ENCODE measurements at places on chromosomes 4 and X.
A peak's percentile ranks its signal among the peaks of the same experiment; 100 is the strongest.

DNA sequence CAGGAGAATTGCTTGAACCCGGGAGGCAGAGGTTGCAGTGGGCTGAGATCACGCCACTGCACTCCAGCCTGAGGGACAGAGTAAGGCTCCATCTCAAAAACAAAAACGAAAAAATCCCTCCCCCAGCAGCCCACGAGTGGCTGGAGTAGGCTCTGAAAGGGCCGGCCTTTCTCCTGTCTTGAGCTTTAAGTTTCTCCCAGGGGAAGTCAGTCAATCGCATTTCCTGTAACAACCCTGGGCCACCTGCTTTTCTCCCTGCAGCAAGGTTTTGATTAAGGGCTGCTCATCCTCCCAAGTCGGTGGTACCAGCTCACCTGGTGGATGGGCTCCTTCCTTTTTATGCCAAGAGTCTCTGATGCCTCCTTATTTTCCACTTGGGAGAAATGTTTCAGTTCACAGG, 2.0 kb upstream of the NYX start:
- DNase-seq = no peak

DNA sequence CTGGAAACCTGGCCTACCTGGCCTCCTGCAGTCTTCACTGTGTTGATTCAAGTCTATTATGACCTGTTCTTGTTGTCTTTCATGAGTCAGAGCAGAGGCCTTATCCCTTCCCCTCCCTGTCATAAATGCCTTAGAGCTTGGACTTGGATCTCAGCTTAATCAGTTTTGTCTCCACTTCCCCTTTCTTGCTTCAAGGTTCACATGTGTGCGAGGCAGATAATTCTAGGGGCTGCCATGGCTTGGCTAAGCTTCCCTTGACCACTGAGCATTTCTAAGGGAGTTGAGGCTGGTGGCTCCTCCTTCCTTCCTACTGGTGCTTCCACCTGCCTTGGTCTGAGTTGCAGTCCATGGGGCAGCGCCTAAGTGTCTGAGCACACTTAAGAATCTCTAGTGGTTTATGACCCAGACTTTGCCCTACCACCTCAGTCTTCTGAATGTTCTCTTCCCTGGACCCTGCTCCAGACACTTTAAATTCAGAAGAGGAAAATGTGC, 1.7 kb upstream of the HEPH start:
- no peak for DNase-seq

- no peak for DNase-seq
These were observed 45.7 kb upstream of the HMX1 start for GRCh38 chr4:8917321-8917811.

GRCh38 chrX:74292808-74293123, 11.2 kb upstream of the ZCCHC13 start:
- no peak for DNase-seq

DNA sequence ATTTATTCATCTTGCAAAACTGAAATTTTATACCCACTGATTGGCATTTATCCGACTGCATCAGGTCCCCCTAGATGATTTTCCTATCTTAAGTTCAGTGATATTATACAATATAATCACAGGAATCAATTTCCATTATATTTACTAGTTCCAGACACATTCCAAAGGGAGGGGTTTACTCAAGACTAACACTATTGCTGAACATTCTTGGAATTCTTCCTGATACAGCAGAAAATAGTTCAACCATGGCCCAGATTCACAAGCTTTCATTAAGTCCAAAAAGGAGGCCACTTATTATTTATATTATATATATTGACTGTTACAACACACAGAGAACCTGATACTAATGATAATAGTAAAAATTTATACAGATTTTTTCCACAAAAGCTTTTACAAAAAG, 2353.6 kb downstream of the PCDH7 start:
- DNase-seq = peak; percentile 73

DNA sequence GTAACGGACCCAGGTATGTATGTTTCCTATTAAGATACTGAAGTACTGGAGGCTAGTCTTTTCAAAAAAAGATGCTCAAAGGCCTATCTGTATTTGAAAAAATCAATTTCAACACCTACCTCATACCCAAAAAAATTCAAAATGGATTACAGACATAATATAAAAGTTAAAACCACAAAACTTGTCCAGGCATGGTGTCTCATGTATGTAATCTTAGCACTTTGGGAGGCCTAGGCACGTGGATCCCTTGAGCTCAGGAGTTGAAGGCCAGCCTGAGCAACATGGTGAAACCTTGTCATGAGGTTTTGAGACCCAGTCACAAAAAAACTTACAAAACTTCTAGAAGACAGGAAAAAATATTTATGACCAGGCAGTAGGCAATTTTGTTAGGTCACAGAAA, 16.7 kb downstream of the RBMX start:
- DNase-seq = no peak

DNA sequence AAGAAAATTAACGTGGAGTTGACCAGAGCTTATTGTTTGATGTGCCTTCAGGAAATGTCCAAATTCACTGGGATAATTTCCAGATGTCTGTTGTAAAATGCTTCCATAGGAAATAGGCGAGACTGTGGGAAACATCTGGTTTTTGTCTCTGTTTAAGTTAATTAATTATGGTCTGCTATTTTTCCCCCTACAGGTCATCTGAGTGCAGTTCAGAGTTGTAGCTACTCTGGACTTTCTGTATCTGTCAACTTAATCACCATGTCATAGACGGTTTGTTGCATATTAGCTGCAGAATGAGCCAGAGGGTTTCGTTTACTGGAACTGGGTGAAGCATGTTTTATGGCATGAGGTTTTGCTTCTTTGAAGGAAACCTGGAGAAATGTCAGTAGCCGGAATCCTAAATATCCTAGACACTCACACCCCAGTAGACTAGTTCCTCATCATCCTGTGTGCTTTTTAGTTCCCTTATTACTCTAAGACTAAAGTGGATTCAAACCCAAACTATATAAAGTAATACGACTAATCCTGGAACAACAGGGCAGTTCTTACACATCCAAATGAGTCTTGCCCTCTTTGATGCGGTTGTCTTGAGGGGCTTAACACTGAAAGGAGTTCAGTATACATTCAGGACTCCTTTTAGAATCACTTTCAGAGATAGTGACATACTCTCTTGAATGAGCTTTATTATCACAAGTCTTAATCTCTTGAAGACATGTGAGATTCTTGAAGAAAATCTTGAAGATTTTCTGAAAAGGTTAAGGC, 62.5 kb downstream of the PPEF1 start:
- DNase-seq = no peak

DNA sequence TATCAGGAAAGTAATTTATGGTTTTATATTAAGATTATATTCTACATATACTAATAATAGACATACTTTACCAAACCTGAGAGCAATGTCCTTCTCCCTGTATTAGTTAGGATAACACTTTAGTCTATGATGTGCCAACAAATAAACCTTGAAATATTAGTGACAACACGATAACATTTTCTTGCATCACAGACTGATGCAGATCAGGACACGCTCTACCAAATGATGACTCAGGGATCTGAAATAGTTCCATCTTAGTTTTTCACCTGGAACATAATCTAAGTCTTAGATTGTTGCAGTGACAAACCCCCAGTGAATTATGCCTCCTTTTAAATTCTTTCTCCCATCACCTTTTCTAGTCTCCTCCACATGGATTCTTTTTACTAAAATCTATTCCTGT, 214.2 kb downstream of the CLCN4 start:
- DNase-seq = no peak

DNA sequence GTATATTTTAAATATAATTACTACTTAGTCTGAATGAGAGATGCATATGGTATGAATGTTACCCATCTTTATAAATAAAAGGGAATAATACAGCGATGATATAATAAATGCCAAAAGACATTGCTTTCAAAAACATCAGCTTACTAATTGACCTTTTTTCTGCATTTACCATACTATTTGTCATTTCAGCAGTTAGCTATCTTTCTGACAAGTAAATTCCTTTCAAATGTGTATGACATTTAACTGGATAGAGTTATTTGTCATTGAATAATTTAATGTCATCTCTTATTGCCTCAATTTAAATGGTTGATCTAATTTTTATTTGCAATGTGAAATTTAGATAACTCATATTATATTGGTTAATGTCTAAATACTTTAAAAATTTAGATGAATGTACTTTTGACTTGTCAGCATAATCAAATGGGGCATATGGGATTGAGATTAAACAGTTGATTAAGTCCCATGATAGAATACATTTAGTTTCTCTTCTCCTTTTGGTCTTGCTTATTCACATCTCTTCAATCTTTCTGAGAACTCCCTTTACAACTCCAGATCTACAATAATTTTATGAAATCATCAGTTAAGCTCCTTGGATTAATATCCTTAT, 350.9 kb downstream of the PCDH18 start:
- DNase-seq = no peak

- DNase-seq = peak; percentile 71
These were observed 89.7 kb downstream of the TMEM131L start for GRCh38 chr4:153555730-153556434.

DNA sequence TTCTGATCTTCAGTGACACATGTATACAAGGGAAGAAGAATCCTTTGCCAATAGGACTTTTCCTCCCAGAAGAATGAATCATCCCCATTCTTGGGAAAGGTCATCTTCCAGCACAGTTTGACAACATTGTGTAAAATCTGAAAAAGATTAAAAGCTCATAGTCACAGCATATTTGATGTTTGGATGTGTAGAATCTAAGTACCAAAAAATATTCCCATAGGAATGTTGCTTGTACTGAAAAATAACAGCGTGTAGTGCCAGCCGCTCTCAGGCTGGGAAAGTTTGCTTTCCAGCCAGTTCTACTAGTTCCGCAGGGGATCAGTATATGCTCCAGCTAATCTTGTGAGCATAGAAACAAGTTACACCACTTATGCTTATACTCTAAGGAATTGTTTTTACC, 74.7 kb upstream of the IL13RA1 start:
- peak; percentile 68 for DNase-seq

- DNase-seq = no peak
These were observed 781.8 kb downstream of the FAM133A start for GRCh38 chrX:94455782-94456181.

GRCh38 chr4:37066159-37066558, 178.4 kb upstream of the NWD2 start:
- DNase-seq = no peak

GRCh38 chr4:118836301-118837120, 585 bp upstream of the SEC24D start:
- DNase-seq = peak; percentile 60

GRCh38 chr4:171636606-171637005, 176.6 kb upstream of the GALNTL6 start:
- DNase-seq = no peak

GRCh38 chrX:68375803-68376202, 57.5 kb downstream of the OPHN1 start:
- no peak for DNase-seq

GRCh38 chr4:184151988-184152485, 65.6 kb downstream of the ENPP6 start:
- DNase-seq = no peak

DNA sequence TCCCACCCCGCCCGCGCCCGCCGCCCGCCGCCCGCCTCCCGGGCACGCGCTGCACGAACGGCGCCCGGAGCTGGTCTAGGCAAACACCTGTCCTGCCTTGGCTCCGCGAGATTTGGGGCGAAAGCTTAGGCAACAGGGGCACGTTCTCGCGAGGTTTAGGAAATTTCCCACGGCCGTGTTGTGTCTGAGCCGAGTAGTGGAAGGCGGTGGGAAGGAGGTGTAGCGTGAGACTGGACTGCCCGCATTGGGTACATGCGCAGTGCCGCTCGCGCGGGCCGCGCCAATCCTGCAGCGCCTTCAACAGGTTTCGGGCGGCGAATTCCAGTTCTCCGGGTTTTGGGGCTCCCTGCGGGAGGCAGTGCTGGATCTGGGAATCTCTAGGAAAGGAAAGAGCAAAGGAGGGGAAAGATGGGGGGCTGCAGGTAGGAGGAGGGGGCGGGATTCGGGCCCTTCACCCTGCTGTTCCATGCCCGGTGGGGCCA, 1.3 kb upstream of the RBPJ start:
- peak; percentile 100 for DNase-seq

DNA sequence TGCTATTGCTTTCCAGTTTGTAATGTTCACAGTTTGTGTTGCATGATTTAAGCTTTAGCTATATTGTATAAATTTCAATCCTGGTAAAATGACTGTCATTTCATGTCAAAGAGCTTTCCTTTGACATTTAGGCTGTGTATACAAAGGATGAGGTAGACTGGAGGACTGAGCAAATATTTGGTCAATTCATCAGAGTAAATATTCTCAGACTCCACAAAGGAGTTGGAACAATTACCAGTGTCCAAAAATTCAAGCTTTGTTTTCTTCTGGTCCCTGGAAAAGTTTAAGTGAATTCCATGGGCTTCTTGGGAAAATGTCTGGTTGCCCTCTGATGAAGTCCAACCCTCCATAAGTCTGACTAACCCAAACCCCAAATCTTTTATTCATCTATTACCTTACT, 682.4 kb downstream of the DACH2 start:
- no peak for DNase-seq

DNA sequence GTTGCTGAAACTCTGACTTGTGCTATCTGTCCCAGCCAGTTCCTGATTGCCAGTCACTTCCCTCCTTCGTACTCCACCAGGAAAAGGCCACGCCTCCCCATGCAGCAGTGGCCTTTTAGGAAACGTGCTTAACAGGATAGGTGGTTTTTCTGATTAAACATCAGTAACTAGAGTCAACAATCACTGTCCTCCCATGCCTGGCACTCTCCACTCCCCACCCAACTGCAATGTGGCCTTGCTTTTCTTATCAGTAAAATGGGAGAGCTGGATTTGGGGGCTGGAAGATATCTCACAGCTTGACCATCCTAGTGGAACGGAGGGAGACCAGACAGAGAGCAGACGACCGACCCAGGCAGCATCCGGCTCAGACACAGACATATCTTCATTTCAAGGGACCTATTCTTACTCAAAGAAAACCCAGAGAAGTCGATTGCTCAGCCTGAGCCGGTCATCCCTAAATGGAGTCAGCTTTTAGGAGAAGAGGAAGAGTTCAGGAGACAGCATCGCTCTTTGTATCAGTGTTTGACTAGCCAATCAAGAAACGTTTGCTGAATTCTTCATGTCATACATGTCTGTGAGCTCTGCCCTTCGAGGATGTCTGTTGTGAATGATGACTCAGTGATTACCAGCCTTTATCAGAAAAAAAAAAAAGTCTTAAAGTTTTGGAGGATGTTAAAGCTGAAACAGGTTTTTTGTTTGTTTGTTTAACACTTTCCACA, 12.7 kb upstream of the UBA6 start:
- peak; percentile 25 for DNase-seq

DNA sequence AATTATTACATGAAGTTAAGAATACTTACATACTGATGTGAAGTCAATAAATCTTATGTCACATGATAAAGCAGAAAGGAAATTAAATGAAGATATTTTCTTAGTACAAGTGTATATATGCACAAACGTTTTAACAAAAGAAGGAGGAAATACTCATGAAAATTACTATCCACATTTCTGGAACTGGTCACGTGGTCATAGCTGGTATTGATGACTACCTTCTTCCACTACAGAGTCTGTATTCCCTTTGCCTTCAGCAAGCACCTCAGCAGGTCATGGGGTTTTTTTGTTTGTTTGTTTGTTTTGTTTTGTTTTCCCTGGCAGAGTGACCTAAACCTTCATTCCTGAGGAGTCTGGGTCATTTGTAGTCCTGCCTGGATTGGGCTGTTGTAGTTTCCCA, 174.9 kb upstream of the BANK1 start:
- DNase-seq = no peak

GRCh38 chr4:41639291-41639690, 101.3 kb downstream of the LIMCH1 start:
- DNase-seq = no peak

Data from AG10803 (cell line).